ENCODE measurements at places on chromosomes 13 and 19.

GRCh38 chr19:5193192-5193591 is 147.4 kb downstream of the PTPRS start:
- DNase-seq: no peak

GRCh38 chr19:58010507-58010906 is 7.9 kb upstream of the ZNF606 start:
- DNase-seq: no peak

- no peak for DNase-seq
Measured at GRCh38 chr19:41415154-41415571, 12.0 kb downstream of the B3GNT8 start.

- no peak for DNase-seq
Measured at GRCh38 chr13:97188207-97188606, 33.9 kb upstream of the MBNL2 start.

- no peak for DNase-seq
Measured at GRCh38 chr13:20157151-20157796, 3.6 kb downstream of the GJA3 start.

GRCh38 chr13:26996965-26997752 is 174.5 kb downstream of the USP12 start:
- DNase-seq: peak; percentile 44

DNA sequence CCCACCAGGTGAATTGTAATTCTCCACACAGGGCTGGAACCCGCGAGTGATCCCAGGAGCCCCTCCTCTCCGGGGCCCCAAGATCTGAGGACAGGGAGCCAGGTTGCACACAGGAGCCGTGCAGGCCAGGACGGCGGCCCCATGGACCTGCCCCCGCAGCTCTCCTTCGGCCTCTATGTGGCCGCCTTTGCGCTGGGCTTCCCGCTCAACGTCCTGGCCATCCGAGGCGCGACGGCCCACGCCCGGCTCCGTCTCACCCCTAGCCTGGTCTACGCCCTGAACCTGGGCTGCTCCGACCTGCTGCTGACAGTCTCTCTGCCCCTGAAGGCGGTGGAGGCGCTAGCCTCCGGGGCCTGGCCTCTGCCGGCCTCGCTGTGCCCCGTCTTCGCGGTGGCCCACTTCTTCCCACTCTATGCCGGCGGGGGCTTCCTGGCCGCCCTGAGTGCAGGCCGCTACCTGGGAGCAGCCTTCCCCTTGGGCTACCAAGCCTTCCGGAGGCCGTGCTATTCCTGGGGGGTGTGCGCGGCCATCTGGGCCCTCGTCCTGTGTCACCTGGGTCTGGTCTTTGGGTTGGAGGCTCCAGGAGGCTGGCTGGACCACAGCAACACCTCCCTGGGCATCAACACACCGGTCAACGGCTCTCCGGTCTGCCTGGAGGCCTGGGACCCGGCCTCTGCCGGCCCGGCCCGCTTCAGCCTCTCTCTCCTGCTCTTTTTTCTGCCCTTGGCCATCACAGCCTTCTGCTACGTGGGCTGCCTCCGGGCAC is 3.9 kb downstream of the FFAR1 start:
- DNase-seq: no peak

GRCh38 chr13:93147298-93147645 is 79.3 kb upstream of the GPC6 start:
- no peak for DNase-seq

DNA sequence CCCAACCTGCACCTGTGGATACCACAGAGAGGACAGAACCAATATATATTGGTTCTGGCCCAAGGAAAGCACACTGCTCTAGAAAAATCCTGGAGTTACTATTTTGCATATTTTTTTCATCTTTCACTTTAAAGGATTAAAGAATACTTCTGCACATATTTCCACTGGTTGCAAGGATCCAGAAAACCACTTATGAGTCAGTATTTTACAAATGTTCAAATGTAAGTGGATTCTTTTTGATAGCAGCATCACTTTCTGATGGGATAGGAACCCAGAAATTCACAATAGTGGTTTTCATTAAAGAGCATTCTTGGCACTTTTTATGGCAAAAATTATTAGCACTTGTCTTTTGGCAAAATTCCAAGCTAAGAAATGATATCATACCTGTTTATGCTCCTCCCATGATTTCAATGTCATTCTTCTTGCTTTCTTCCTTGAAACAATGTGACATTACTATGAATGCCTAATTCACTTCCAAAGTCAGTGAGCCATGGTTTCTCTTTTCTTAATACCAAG is 38.2 kb downstream of the MZT1 start:
- no peak for DNase-seq

- no peak for DNase-seq
Measured at GRCh38 chr13:27374126-27374613, 50.2 kb upstream of the GTF3A start.

- no peak for DNase-seq
Measured at GRCh38 chr19:1450735-1451731, 1.1 kb downstream of the APC2 start.

DNA sequence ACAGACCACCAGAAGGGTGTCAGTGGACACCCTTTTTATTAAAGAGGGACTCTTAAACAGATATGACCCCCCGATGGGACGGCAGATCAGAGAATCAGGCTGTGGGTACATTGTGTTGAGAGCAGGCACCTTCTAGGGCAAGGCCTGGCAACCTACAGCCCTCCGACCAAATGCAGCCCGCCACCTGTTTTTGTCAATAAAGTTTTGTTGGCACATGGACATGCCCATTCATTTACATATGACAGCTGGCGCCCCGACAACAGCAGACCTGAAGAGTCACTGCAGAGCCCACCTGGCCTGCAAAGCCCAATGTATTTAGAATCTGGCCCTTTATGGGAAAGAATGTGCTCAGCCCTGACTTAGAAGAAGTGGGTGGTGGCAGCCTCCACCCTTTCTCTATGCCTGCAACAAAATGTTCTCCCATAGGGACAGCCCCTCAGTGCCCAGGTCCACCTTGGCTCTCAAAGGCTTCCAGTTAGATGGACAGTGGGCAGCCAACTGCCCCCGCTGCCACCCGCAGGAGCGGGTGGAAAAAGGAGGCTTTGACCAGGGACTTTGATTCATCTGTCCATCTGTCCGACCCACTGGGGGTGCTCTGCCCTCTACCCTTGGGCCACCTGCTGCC is 184.9 kb downstream of the PTPRS start:
- DNase-seq: no peak

GRCh38 chr19:1035998-1036621 is 3.8 kb upstream of the ABCA7 start:
- no peak for DNase-seq

- no peak for DNase-seq
Measured at GRCh38 chr13:103097366-103097928, 31.2 kb upstream of the SLC10A2 start.

GRCh38 chr19:6887316-6887715 is at the start of gene ADGRE1:
Gene ADGRE1 (plus strand): TSS chr19:6887579. CDS start chr19:6887609, 30 bp downstream.
- DNase-seq: no peak

GRCh38 chr13:47875201-47875600 is 125.9 kb downstream of the SUCLA2 start:
- no peak for DNase-seq

GRCh38 chr13:42149136-42149535 is 100.7 kb downstream of the DGKH start:
- DNase-seq: no peak

- DNase-seq: no peak
Measured at GRCh38 chr19:2645826-2646225, 56.7 kb downstream of the GNG7 start.

GRCh38 chr19:46878613-46879375 is 18.0 kb downstream of the ARHGAP35 start:
- DNase-seq: no peak

DNA sequence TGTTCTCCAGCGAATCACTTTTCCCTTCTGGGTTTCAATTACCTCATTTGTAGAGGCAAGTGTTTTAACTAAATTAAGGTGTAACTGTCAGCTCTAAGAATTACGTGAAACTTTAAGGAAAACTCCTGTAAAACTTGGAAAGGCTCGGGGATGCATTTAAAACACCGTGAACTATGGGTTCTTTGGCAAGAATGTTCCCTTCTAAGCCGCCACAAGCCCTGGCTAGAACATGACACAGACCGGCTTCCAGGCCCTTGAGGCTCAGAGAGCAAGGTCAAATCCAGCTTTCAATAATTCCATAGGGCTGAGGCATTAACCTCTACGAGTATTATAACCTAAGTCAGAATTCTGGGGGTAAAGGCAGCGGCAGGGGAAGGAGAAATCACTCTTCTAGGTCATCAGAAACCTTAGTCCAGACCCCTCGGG is 685 bp downstream of the VWA8 start:
- no peak for DNase-seq

DNA sequence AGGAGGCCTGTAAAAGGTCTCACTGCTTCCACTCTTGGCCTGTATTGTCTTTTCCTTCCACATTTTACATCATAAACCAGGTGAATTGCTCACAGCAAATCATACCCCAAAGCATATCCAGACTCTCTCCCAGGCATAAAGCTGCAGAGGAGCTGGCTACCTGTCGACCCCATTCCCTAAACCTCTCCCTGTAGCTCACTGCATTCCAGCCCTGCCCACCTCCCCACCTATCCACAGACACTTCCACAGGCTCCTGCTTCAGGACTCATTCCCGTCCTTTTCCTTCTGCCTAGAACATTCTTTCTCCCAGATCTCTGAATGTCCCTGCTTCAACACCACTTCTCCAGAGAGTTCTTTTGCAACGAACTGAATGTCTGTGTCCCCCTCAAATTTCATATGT is 46.4 kb upstream of the STARD13 start:
- DNase-seq: no peak

DNA sequence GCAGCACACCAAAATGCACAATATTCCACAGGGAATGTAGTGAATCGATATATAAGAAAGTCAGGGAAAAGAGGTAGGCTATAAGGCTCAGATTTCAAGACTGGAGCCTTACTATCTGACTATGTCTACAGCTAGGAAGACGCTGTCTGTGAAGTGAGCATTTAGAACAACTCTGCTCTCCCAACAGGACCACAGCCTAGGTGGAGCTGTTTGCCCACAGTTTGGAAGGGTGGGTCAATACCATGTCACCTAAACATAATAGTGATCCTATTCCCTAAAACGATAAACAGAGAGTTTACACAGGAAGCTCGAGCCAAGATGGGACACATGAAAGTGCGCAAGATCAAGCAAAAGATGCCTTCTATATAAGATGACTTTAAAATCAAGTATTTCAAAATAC is 2486.0 kb upstream of the PCDH20 start:
- DNase-seq: no peak

DNA sequence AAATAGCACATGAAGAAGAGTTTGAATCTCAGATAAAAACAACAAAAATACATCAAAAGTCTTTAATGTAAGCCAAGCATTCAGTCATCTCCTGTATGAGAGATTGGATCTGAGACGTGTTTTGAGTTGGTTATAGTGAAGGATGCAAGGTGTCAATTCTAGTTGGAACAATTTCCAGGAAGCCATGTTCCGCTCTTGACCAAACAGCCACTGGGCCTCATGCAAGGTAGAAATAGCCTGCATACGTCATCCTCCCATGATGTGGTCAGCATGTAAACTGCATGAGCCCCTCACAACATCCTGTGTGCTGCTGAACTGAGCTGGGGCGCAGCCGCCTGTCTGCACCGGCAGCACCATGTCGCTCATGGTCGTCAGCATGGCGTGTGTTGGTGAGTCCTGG is at the start of gene KIR3DL3:
TSS of gene KIR3DL3 (plus strand) at position 301 of the 400 bp plus-strand sequence. CDS start at position 356, 55 bp downstream.
- DNase-seq: no peak

- DNase-seq: peak; percentile 78
Measured at GRCh38 chr13:110524541-110525257, 36.8 kb downstream of the RAB20 start.

DNA sequence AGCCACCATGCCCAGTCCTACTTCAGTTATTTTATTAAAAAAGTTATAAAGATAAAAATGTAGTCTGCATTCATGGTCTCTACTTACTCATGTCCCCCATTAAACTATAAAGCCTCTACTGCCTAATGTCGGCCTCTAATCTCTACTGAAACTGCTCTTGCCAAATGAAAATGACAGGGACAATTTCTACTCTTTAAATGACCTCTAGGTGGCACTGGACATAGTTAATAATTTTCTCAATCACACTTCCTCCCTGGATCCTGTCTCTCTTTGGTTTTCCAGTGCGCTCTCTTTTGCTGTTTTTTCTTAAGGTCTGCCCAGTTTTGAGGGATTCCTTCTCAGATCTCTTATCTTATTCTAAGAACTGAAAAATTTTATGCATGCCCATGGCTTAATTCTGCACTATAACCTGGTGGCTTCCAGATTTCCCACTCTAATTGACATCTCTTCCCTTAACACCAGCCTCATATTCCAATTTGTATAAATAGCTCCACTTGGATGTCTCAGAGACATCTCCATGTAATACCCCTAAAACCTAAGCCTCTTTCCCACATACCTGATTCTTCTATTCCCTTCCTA is 54.3 kb downstream of the MTMR6 start:
- DNase-seq: no peak

DNA sequence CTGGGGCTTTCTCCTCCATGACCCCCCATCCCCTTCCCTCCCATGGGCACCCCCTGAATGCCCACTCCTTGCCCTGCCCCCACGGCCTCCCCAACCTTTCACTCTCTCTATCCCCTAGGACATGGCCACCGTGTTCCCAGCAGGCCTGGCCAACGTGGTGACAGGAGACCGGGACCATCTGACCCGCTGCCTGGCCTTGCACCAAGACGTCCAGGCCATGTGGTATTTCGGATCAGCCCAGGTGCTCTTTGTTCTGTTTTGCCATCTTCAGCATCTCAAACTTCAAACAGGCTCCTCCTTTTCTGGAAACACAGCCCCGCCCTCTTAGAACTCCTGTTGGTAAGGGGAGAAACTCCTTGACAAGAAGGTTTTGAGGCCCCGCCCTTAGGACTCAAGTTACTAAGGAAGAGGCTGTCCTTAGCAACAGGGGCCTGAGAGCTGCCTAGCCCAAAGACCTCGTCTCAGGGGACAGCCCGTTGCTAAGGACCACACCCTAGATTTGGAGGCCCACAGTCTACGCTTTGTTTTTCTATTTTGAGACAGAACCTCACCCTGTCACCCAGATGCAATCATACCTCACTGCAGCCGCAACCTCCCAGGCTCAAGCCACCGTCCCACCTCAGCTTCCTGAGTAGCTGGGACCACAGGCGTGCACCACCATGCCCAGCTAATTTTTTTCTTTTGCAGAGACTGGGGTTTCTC is 5.1 kb upstream of the FLT3LG start:
- DNase-seq: peak; percentile 75

DNA sequence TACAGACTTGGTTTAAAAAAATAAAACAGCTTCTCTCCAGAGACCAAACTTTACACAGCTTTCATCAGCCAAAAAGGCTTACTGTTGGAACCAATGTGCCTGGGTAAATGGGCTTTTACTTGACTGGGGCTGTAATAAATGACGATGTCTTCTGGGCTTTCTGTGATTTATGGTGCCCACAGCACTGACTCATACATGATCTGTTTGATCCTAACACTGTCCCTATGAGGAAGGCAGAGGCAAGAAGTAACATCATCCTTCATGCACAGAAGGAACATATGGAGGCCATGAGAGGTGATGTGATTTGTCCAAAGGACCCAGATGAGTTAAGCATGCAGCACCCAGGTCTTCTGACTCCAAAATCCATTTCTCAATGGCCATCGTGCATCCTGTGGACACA is 77.4 kb downstream of the DOCK9 start:
- DNase-seq: no peak

- no peak for DNase-seq
Measured at GRCh38 chr13:44710576-44710975, 134.4 kb upstream of the TSC22D1 start.

All from heart right ventricle (tissue), 16 donors.